ENCODE measurements at places on chromosomes 2 and 18.
A peak's percentile ranks its signal among the peaks of the same experiment; 100 is the strongest.

DNA sequence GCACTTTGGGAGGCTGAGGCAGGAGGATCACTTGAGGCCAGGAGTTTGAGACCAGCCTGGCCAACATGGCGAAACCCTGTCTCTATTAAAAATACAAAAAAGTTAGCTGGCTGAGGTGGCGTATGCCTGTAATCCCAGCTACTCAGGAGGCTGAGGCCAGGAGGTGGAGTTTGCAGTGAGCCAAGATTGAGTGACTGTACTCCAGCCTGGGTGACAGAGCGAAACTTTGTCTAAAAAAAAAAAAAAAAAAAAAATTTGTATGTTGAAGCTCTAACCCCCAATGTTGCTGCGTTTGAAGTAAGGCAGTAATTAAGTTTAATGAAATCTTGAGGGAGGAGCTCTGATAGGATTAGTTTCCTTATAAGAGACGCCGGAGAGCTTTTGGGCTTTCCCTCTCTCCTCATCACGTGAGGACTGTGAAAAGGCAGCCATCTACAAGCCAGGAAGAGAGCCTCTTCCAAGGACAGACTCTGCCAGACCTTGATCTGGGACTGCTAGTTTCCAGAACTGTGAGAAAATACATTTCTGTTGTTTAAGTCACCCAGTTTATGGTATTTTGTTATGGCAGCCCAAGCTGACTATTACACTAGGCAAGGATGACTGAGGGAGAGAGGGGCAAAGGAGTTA is 11.5 kb upstream of the PNPT1 start:
- DNase-seq, result peak; percentile 24

- no peak for DNase-seq
Observed at GRCh38 chr2:60535685-60536312, 17.7 kb downstream of the BCL11A start.

DNA sequence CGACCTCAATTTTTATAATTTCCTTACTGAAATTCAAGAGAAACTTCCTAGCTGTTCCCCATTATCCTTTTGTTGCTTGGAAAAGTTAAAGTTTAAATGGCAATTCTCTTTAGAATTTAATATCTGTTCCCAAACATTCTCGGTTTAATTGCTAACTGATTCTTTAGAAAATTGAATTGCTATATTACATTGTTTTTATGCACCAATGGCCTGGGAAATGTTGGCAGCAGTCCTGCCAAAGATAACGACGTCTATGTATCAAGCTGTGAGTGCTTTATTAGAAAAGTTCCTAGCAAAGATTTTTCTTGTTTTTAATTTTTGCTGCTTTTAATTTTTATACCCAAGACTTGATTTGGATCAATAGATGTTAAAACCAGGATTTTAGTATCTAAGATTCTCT is 167.8 kb upstream of the HDAC4 start:
- no peak for DNase-seq

DNA sequence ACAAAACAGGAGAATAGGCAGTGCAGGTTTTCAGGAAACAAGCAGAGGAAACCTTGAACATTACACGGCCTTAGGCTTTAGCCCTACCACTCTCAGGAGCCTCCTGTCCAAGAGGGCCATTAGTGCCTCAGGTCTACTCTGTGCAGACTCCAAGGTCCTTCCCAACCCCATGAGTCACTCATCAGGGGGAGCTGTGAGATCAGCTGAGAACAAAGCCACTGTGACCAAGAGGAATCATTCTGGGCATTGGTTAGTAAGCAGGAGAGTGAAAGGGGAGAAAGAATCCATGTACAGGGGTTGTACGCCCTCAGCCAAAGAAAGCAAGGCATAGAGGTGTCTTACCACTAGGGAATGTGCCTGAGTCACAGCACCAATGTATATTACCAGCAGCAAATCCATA is 680.3 kb downstream of the DPP10 start:
- DNase-seq, result no peak

DNA sequence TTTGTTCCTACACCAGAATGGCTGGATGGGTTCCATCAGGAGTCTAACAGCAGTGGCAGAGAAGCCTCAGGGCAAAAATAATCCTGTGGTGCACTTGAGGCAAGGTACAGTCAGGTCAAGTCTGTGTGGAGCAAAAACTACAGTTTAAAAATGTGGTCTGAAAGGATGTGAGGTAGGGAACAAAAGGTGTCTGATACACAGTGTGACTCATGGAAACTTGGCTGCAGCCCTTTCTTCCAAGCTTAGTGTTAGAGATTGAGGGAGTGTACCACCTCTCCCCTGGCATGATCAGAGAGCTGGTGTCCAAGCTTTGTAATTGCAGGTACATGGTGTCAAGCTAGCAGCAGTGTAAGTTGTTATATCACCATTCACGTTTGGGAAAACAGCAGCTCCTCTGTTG is 8.9 kb downstream of the ANKAR start:
- DNase-seq, result no peak

DNA sequence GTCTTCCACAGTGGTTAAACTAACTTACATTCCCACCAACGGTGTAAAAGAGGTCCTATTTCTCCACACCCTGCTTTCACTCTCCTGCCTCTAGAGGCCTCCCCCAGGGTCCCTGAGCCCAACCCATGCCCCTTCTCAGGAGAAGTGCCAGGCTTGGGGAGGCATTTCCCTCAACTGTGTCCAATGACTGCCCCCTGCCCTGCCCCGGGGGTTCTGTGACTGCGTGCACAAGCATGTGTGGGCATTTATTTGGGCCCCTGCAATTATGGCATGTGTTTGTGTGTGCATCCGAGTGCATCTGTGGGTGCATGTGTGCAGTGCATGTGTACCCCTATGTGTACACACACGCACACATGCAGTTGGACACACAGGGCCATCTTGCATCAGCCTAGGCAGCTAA is 57.3 kb downstream of the INHBB start:
- DNase-seq, result no peak

GRCh38 chr2:136069773-136070172 is 48.2 kb downstream of the CXCR4 start:
- DNase-seq, result no peak

DNA sequence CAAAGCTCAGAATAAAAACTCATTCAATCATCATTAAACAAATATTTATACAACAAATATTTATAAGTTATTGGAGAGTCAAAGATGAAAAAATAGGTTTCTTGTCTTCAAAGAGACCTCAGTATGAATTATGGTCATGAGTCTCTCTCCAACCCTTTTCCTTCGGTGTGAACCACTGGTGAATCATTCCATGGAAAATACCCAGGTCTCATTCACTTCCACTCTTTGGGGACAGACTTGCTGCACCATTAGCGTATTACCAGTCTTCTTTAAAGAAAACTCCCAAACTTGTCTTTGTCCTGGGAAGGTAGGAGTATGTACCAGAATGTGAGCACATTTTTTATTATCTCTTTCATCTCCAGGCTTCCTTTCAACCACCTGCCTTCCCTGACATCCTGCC is 257.4 kb upstream of the RBMS1 start:
- no peak for DNase-seq

GRCh38 chr18:62399276-62399675 is 74.2 kb downstream of the TNFRSF11A start:
- DNase-seq, result no peak

DNA sequence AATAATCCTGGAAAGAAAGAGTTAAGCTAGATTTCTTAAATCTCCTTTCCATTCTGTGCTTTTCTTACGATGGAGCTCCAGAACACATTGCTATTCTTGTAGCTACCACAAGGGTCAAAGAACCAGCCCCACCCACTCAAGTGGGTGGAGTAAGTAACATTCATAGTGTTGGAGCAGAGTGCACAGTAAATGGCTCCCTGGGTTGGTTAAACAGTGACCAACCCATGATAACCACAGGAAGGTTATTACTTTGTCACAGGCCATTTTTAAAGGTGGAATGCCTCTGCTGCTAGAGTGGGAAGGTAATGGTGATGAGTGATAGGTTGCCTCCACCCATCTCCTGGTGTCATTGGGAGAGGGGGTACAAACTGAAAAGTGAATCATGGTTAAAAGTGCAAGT is 13.9 kb downstream of the ARPC2 start:
- DNase-seq, result no peak

DNA sequence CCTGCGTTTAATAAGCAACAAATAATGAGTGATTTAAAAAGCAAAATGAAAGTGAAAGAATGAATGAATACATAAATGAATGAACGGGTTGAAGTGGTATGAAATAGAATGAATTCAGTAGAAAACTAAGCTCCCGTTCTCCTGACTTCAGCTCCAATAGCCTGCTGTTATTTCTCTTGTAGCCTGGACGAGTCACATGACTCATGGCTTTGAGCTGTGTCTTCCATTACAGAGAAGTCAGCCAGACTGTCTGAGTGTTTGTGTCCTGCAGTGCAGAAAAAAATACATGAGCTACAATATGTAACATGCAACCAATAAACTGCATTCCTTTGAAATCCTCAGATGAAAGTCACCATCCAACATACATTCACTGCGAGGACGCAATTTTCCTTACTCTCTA is 21.2 kb downstream of the SCG2 start:
- no peak for DNase-seq

- DNase-seq, result no peak
Observed at GRCh38 chr18:12791610-12792009, 88.8 kb downstream of the PSMG2 start.

DNA sequence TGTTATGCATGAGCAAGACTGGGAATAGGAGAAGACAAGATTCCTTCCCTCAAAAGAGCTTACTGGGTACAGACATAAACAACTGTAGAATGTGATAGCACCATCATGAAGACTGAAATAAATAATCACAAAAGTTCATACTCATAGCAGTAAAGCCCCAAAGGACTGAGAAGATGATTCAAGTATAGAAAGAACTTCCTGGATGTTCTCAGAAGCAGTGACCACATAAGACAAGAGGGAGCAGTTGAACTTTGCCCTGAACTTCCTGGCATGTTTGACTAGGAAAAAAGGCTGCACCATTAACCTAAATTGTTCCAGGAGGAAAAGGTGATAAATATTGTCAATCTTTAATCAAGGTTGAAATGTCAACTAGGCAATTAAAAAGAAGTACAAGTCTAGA is 57.8 kb upstream of the CCDC141 start:
- DNase-seq, result no peak

DNA sequence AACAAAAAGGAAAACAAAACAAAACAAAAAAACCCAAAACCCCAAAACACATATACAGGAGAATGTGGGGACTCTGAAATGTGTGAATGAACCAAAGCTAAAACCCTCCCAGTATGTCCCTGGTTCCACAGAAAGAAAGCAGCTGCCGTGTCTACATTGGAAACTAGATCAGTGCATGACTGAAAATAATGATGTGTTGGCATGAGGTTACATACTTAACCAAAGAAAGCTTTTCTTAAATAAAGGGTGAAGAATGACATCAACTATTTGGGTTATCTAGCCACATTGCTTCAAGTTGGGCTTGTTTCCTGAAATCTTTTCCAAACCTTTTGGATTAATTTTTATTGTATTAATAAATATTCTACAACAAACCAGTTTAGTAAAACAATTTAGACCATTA is 91.9 kb upstream of the FN1 start:
- DNase-seq, result no peak
